Effector CD4-positive, alpha-beta T cell (primary cell): ENCODE measurements at places on chromosomes 1 and 21.

DNA sequence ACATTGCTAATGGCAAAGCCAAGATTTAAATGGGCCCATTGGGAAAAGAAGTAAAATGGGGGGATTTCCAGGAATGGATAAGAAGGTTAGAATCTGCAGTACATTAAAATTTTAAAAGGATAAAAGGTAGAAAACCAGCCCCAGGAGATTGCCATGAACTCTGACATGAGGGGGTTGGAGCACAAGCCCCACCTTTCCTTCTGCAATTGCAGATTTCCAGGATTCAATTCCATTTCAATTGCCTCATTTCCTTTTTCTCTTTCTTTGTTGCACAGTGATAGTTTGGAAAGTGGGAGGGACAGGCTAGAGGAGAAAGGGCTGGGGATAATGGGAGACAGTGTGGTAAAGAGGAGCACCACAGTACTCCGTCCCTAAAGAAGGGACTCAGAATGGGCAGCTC lies 238.5 kb upstream of the RAB4A start:
- no peak for DNase-seq

DNA sequence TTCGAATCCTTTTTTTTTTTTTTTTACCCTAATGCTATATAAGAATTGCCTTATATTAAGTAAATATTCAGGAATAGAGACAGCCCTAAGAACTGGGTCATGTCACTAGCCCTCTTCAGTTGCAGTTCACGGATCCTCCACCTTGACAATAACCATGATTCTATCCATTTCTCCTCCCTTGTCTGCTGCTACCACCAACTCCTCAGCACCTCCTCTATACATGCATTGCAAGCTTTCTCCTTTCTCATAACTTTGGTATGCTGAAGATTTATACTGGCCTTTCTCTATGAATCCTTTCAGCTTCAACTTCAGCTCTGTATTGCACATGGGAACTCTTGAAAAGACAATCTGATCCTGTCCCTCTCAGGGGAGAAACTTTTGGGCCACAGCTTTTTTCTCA lies 14.3 kb upstream of the DR1 start:
- DNase-seq: no peak

GRCh38 chr21:27077501-27077900 lies 110.6 kb upstream of the ADAMTS5 start:
- DNase-seq: no peak

- DNase-seq: no peak
Observed at GRCh38 chr1:55359611-55360010, 144.4 kb upstream of the USP24 start.

- no peak for DNase-seq
Observed at GRCh38 chr1:229440851-229441537, 7.1 kb upstream of the ACTA1 start.

DNA sequence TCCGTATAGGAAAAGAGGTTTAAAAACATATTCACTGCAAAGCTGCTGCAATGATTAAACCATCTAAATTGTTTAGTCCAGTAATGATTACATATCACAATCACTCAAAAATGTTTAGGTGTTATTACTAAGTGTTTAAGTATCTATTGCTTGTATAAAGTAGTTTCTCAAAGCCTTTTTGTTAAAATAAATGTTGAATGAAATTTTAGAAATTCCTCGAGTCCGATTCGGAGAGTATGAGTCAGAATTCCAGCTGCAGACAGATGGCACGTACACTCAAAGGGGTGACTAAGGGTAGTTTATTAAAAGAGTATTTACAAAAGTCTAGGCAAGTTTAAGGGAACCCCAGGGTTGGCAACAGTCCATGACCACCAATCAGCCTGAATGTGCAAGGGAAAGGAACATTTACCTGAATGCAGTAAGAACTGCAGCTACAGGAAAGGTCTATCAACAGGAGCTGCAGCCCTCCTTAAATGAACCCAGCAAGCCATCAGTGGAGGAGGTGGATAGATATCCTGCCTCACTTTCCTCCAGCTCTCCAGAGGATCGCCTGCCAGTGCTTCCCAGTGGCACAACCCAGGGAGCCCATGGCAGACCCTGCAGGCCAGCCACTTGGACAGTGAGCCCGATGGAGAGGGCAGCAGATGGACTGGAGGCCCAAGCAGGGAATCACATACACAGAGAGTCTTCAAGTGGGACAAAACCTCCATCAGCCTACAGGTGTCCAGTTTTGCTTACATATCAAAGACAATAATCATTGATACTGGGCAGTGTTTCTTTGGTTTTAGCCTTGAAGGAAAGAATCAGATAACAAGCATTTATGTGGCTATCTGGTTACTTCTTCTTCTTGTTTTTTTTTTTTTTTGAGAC lies 92.1 kb upstream of the SLC44A3 start:
- no peak for DNase-seq

GRCh38 chr1:19327301-19327700 lies 15.2 kb downstream of the SLC66A1 start:
- no peak for DNase-seq
